ENCODE measurements at places on chromosomes 1 and 21.

- no peak for DNase-seq
These were observed 104.9 kb upstream of the TMPRSS2 start for GRCh38 chr21:41612674-41613532.

GRCh38 chr1:53125623-53126360 lies 16.6 kb downstream of the SLC1A7 start:
- DNase-seq, result no peak

DNA sequence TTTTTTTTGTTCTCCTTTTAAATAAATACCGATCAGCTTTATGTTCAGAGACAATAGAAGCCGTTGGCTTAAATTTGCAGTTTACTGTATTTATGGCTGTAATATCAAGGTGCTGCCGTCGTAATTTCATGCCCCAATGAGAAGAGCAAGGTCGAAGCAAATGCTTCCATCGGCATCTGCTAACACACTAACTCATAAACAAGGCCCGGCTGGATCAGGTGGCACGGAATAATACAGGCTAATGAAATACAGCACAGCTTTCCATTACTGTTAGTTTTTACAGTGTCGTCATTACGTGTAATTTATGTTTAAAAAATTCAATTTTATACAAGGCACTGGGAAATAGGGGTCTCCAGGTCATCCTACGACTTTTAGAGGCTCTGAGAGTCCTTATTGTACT lies 119.0 kb downstream of the PEX14 start:
- no peak for DNase-seq

- DNase-seq, result no peak
These were observed 49.8 kb downstream of the ADGRL2 start for GRCh38 chr1:81850495-81850894.

DNA sequence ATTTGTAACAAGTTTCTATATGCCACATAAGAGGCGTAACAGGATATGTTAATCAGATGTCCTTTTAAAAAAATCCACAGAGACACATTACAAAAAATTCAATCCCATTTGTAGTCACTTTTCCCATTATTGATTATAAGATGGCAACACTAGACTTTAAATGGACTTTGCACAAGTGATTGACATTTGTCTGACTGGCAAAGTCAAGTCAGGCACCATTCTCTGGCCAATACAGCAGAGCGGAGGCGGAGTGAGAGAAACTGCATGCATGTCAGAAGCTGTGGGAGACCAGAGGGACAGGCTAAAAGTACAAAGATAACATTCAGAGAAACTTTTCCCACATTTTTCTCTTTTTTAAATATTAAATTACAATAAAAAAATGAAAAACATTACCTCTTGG lies 28.1 kb upstream of the RGS5 start:
- DNase-seq, result no peak

DNA sequence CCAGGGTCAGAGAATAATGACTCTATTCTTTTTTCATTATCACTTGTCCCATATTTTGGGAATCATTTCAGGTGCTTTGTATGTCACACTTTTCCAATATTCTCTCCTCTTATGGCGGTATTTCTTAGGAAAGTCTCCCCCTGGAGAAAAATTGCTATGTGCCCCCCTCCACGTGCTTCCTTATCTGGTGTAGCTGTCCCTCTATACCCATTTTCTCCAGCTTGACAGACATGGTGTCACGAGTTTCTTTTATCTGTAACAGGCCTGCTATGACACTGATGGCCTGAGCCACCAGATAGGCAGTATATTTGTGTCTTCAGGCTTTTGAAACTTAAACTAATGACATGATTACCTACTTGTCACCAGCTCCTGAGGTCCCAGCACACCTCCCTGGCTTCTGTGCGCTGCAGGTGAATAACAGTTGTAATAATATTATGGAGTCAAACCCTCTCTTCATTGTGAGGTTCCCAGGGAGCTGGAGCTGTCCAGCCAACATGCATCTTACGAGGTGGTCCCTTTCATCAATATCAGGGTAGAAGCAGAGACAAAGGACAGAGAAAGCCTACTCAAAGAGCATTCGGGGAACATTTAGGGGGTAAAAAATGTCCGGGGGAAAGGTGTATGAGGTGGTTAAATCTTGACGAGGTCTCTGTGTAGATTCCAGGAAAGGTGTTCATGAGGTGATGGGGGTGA lies 71.2 kb upstream of the DUSP10 start:
- no peak for DNase-seq

DNA sequence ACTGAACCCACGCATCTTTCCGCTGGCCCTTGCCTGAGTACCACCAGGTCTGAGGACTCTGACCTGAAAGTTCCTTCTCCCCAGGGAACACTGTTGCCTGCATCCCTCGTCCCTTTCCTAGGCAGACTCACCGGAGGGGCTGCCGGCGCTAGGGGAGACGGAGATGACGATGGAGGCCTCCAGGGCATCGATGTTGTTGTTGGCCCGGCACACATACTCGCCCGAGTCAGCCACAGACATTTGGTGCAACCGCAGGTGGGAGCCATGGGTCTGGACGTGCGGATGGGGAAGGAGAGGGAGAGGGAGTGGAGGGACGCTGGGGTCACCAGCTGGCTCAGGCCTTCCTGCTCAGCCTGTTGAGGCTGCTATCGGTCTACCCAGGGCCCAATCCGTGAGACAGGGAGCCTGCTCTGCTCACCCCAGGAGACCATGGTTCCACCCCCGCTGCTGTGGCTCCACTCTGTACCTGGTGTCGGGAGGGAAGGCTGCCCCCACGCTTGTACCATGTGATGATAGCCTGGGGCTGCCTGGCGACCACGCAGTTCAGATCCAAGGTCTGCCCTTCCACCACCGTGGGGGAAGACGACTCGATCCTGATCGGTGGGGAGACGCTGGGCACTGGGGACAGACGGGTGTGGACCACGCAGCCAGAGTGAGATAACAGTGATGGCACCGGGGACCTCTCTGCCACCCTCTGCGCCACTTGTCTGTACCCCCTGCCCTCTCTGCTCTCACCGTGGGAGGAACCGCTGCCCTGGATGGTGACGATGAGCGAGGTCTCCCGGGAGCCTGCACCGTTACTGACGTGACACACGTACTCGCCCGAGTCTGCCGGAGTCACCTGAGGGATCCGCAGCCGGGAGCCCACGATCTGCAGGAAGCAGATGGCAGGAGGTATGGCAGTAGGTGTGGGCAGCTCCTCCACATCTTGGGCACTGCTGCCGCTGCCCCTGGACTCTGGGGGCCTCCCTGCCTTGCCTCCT lies 35.4 kb downstream of the LDLRAD2 start:
- DNase-seq, result no peak

DNA sequence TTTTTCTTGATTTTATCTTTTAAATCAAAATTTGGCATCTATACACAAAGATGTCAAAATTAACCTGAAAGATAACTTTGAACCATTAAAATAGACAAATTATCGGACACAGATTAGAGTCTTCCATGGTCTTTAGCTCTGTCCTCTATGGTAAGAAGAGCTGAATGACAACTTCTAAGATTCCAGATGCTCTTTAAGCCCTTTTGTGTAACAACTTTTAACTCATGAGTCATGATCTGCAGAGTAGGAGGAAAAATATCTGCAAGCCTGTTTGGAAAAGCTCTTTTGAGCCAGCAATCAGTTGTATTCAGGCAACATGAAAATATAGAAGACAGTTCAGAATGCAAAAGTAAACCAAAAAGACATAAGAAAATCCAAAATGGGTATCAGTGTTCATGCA lies 37.8 kb downstream of the TTC13 start:
- DNase-seq, result no peak

Data from NCI-H524 treated with DMSO at 0.1 percent for 48 hours (cell line).